IMR-90 (cell line): ENCODE measurements at places on chromosomes 1 and 21. TPM values are rescaled to one million over a fixed set of nuclear protein-coding genes. Genes with fewer than 3 reads are reported as not detected.
A peak's percentile ranks its signal among the peaks of the same experiment; 100 is the strongest.

- DNase-seq: no peak
Observed at GRCh38 chr1:205701420-205701819, 21.1 kb upstream of the SLC45A3 start.

DNA sequence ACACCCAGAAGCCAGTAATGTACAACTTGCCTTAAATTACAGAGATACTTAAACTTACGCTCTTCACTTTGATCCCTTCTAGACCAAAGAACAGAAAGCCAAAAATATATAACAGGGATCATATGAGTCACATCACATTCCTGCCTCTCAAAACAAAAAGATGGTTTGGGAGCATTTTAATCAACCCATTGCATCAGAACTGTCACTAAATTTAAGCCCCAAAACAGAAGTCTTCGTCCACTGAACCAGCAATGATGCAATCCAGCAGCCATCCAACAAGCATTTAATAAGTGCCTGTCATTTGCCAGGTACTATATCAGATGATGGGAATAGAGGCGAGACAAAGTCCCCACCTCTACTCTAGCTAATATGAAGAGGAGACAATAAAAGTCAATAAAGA, 42.7 kb upstream of the GLIS1 start:
- peak; percentile 44 for DNase-seq

Gene UBIAD1
- polyA plus RNA-seq: 9.4 and 9.5 TPM in 2 replicates

DNA sequence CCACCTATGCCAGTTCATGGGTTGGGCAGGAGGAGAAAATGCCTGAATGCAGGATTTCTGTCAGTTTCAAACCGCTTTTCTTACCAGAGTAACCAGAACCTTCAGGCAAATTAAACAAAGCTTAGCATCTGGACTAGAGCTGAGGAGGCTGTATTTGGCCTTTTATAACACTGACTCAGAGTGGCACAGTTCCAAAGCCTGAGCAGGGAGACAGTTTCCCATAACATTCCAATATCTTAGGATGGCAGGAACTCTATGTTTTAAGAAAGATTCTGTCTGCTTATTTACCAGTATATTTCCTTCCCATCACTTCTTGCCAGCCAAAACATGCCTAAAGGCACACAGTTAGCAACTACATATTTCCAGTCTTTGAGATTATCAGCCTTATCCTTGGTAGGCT, 46.8 kb downstream of the UBR4 start:
- DNase-seq: peak; percentile 93

DNA sequence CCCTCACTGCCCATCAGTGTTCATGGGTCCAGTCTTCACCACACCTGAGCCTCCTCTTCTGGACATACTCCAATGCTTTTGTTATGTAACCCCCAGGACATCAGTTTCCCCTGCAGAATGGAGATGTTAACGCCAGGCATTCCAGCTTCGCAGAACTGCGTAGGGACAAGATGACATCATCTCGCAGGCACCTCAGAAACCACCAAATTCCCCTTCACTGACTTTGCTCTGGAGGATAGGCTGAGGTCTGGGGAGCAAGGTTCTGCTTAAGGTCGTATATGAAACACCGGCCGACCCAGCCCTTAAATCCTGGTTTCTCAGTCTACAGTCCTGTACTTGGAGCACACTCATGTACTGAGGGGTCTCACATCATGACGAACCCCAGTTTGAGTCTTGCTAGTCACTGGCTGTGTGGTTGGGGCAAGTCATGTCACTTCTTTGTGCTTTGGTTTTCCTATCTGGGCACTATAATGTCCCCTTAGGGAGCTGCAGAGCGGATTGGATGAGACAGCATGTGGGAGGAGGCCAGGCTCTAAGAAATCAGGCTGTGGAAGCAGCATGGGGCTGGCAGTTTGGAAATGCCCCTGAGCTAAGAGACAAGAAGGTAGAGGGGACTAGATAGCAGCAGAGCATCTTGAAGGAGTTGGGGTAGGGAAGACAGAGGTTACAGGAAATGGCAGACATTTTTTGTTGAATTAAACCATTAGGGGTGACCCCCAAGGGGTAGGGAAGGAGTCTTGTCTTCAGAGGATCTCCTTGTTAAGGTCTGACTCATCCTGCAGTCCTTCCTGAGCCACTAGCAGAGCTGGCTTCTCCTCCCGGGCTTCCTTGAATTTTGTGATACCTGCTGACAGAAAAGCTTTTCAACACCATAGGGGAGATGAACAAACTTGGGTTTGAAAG, 138.3 kb downstream of the FOXD2 start:
- DNase-seq: peak; percentile 56

Gene FAM151A
- polyA plus RNA-seq: not detected in 2 replicates

DNA sequence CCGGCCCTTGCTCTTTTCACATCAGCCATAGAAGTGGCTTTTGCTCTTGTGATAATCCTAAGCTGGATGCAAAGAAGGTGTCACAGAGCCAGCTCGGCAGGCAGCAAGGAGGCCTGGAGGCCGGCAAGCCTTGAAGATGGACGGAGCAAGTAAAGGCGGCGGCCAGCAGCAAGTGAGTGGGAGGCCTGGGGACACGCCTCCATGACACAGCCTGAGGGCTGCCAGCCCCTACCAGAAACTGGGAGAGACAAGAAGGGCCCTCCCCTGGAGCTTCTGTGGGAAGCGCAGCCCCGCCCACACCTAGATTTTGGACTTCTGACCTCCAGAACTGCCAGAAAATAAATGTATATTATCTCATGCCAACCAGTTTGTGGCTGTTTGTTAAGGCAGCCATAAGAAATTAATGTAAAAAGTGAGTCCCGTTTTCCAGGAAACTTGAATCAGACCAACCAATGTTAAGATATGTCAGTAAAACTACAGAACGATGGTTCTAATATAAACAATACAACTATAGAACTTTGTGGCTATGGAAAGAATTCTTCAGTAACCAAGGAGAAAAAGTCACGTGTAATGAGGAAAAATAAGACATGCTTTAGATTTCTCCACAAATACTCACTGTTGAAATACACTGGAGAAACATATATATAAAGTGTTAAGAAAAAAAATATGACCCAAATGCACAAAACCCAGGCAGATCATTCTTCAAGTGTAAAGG, 49.9 kb downstream of the BACE2 start:
- peak; percentile 74 for DNase-seq

Gene S100B
- polyA plus RNA-seq: 0.26 and 0.43 TPM in 2 replicates

Gene CD1B
- polyA plus RNA-seq: not detected in 2 replicates

Gene IL23R
- polyA plus RNA-seq: not detected in 2 replicates

- no peak for DNase-seq
Observed at GRCh38 chr1:223038288-223039006, 104.6 kb downstream of the TLR5 start.

GRCh38 chr21:29237110-29238052, 61.3 kb upstream of the BACH1 start:
- no peak for DNase-seq

Gene PDXK
- polyA plus RNA-seq: 149 and 155 TPM in 2 replicates

- no peak for DNase-seq
Observed at GRCh38 chr1:197268012-197268411, at the start of gene CRB1. TSS of gene CRB1 (plus strand) at chr1:197268252. CDS start at chr1:197268413, 161 bp downstream.

DNA sequence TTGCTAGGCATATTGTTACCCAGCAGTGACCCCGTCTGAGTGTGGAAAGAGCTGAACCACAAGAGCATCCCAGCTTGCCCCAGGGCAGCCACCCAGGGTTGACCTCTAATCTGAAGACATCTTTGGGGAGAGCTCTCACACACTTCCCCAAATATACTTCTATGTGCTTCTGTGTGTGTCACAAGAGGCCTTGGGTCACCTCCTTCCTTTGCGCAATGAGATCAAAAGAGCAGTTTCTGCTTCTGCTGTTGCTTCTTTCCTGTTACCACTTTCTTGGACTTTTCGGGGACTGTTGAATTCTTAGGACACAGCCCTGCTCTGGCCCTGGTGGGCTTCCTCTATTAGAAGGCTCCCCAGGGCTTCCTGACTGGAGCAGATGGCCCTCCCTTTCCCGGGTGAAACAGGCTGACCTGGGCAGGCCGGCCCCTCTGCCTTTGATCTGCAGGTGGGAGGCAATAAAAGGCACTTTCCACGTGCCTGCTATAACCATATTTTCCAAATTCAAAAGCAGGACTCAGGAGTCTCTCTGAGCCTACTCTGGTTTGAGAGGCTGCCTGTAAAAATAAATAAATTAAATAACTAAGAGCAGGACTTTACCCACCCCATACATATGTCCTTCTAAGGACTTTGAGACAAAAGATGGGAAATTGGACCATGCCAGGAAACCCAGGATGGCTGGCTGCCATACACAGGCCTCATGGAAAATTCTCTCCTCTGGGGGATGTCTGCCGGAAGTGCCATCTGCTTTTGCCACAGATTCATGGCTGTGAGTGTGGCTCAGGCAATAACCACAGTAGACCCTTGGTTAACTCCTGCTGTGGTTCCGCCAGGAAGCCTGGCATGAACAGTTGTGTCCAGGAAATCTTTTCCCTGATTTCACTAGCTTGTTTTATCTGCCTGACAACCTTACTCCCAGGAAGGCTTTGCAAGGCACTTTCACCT, 28.3 kb upstream of the RCSD1 start:
- no peak for DNase-seq

Gene A3GALT2
- not detected in 2 replicates for polyA plus RNA-seq

Gene TACSTD2
- polyA plus RNA-seq: not detected in 2 replicates

DNA sequence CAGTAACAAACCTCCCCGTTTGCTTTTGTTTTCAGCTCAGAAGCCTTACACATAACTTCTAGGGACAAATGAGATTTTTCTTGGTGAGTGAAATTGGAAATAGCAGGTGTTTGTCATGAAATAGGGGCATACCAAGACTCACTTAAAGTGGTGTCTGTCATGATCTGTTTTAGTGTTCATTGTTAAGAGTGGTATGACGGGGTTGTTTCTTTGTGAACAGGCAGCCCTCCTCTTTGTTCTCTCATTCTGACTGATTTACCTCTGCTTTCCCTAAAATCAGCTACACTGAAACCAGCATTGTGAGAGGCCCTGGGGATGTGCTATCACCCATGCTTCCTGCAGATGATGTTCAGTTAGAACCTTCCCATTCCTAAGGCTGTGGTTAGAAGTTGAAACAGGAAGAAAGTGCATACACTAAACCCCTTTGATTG, 2.5 kb upstream of the ERO1B start:
- no peak for DNase-seq
